ENCODE measurements at places on chromosomes 13 and 19.
A peak's percentile ranks its signal among the peaks of the same experiment; 100 is the strongest.

DNA sequence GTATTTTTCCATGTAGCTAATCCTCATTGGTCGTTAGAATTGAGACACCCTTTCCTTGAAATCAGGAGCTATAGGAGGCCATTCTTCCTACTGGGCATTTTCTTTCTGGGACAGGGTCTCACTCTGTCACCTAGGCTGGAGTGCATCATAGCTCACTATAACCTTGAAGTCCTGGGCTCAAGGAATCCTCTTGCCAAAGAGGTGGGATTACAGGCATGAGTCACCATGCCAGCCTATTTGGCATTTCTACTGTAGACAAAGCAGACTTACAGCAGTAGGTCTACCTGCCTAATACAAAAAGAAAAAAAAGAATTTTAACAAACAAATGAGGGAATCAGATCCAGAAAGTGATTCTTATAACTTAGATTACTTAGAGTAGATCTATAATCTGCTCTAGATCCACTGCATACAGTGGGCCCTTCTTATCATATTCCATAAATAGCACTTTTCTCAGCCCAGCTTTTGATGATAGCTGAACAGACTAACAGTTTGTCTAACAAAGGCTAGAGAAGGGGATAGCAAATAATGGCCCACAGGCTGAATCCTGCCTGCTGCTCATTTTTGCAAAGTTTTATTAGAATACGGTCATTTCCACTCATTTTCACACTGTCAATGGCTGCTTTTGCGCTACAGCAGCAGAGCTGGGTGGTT, 36.7 kb upstream of the USPL1 start:
- H3K4me3 ChIP-seq, result no peak overlapping the region
- H3K27ac ChIP-seq, result no peak overlapping the region
- peaks cover 18% of the 10 kb centered on the region for H3K4me1 ChIP-seq
- no peaks in the 10 kb centered on the region for H3K36me3 ChIP-seq
- no peak for DNase-seq

DNA sequence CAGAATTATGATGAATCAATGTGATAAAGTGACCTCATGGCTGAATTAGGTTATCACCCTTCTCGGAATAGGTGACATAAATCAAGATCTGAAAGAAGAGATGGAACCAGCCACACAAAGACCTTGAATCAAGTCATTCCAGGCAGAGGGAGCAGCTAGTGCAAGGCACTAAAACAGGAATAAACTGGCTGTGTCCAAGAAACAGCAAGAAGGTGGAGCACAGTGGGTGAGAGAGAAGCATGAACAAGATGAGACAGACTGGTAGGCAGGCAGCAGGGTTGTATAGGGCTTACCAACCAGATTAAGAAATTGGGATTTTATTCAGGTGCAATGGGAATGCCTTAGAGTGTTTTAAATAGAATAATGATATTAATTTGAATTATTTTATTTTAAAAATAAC, 470.3 kb downstream of the PCDH20 start:
- H3K36me3 ChIP-seq, result no peaks in the 10 kb centered on the region
- no peak for DNase-seq
- H3K4me1 ChIP-seq, result no peaks in the 10 kb centered on the region

DNA sequence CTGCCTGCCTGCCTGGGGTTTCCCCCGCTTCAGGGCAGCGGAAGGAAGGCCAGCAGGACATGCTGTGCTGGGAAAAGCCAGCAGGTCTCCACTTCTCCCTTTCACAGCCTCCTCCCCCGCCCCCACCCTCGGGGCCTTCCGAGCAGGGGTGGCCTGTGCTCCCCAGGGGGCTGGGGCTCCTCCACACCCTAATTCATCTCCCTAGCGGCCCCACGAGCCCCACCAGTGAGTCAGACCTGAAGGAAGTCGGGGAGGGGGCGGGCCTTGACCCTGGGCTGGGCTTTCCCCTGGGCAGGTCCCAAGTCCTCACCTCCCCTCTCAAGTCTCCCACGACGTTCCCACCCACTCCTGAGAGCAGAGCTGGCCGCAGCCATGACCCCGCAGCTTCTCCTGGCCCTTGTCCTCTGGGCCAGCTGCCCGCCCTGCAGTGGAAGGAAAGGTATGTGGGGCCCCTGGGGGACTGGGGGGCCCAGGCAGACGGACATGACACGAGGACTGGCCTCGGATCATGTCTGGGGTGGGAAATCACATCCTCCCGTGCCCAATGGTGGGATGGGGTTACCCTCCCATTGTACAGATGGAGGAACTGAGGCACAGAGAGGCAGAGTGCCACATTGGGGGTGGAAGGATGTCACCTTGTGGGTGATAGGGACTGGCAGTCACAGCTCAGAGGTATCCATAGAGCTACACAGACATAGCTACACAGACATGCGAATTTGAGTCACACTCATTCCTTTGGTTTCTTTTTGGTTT, at the start of gene EBI3:
Gene EBI3, plus strand, starts transcription at position 345 of the 753 bp plus-strand sequence. Its CDS starts 28 bp downstream, at position 373.
- H3K27ac ChIP-seq, result no peak within 1 kb of the TSS
- peaks cover 14% of the 10 kb centered on the region for H3K27me3 ChIP-seq
- no peaks in the 10 kb centered on the region for H3K36me3 ChIP-seq
- no peak for DNase-seq
- no peaks in the 10 kb centered on the region for H3K4me1 ChIP-seq

GRCh38 chr19:17469481-17470067, 750 bp upstream of the SLC27A1 start:
- peak overlapping the region; percentile 80 for H3K4me3 ChIP-seq
- H3K36me3 ChIP-seq, result no peaks in the 10 kb centered on the region
- H3K27me3 ChIP-seq, result no peaks in the 10 kb centered on the region
- H3K4me1 ChIP-seq, result peaks cover 15% of the 10 kb centered on the region
- H3K27ac ChIP-seq, result peak overlapping the region; percentile 63
- DNase-seq, result peak; percentile 94

DNA sequence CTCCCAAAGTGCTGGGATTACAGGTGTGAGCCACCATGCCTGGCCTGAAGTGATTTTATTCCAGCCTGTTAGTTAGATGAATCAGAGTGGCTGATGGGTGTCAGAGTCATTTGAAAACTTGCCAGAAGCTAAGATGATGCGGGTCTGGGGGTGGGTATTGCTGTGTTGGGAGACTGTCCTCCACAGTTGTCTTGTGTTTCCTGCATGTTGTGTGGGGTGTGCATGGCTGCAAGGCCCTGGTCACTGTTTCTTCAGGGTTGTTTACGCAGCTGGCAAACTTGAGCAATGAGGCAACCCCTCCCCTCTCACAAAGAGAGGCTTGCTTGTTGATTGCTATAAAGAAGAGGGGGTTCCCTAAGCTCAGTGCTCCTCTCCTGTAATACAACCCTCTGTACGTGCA, 71.8 kb downstream of the TRPM4 start:
- no peaks in the 10 kb centered on the region for H3K36me3 ChIP-seq
- no peak overlapping the region for H3K27ac ChIP-seq
- no peaks in the 10 kb centered on the region for H3K27me3 ChIP-seq
- no peak overlapping the region for H3K4me3 ChIP-seq
- peaks cover 9% of the 10 kb centered on the region for H3K4me1 ChIP-seq

DNA sequence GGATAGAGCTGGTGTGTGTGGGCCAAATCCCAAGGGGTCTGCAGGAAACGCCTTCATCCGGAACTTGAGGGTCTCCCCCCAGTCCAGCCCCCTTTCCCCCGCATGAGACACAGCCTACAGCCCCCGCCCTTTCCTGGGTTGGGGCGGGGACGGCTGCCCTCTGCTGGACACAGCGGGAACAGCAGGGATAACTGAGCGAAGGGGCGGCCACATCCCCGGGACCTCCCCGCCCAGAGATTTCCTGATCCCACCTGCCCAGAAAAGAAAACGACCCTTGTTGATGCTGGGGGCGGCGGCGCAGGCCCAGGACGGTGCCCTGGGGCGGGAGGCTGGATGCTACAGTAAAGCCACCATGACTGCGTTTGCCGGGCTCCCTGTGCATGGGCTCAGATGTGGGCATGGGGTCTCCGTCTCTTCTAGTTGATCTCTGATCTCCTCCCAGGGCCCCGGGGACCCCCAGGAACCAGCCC, 14.2 kb downstream of the ONECUT3 start:
- no peak overlapping the region for H3K4me3 ChIP-seq
- H3K36me3 ChIP-seq, result no peaks in the 10 kb centered on the region
- H3K27me3 ChIP-seq, result peaks cover 69% of the 10 kb centered on the region
- peak; percentile 22 for DNase-seq
- peaks cover 4% of the 10 kb centered on the region for H3K4me1 ChIP-seq

DNA sequence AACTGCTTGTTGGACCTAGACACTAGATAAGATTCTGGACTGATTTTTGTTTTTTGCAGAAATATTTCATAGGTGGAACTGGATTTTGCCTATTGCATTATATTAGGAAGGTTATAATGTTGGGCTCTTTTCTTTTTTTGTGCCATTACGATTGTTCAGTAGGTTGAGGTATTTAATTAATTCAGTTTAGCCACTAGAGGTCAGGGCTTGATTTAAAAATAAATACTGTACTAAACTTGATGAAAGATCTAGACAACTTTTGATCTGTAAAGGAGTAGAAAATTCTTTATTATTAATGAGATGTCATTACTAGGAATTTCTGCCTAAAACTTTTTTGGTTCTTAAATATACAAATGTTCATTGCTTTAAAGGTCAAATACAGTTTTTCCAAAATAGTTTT, 15.2 kb upstream of the SUPT20H start:
- H3K4me1 ChIP-seq, result no peaks in the 10 kb centered on the region
- H3K27me3 ChIP-seq, result no peaks in the 10 kb centered on the region
- no peak for DNase-seq
- no peak overlapping the region for H3K4me3 ChIP-seq
- no peaks in the 10 kb centered on the region for H3K36me3 ChIP-seq

GRCh38 chr19:42919757-42920079, 2.0 kb upstream of the PSG6 start:
- no peak for DNase-seq
- no peaks in the 10 kb centered on the region for H3K4me1 ChIP-seq
- H3K27me3 ChIP-seq, result no peaks in the 10 kb centered on the region
- no peaks in the 10 kb centered on the region for H3K36me3 ChIP-seq

- H3K27me3 ChIP-seq, result peaks cover 9% of the 10 kb centered on the region
- peak overlapping the region; percentile 51 for H3K4me3 ChIP-seq
- H3K4me1 ChIP-seq, result no peaks in the 10 kb centered on the region
- no peaks in the 10 kb centered on the region for H3K36me3 ChIP-seq
Measured at GRCh38 chr19:44644402-44645016, 799 bp downstream of the PVR start.

DNA sequence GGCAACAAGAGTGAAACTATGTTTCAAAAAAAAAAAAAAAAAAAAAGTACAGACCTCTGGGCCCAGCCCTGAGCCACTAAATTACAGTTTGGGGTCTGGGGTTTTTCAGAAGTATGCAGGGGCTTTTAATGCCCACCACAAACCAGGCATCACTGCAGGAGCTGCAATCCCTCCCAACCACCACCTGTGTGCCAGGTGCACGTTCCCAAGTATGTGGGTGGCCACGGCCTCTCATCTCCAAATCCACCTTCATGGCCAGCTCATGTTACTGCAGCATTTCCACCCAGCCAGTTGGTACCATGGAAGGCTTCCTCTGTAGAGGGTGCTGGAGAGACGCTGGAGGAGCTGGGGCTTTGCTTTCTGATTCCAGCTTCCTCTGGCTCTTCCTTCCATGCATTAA, 26.5 kb downstream of the CEP89 start:
- DNase-seq, result no peak
- no peaks in the 10 kb centered on the region for H3K27me3 ChIP-seq
- no peaks in the 10 kb centered on the region for H3K4me1 ChIP-seq

DNA sequence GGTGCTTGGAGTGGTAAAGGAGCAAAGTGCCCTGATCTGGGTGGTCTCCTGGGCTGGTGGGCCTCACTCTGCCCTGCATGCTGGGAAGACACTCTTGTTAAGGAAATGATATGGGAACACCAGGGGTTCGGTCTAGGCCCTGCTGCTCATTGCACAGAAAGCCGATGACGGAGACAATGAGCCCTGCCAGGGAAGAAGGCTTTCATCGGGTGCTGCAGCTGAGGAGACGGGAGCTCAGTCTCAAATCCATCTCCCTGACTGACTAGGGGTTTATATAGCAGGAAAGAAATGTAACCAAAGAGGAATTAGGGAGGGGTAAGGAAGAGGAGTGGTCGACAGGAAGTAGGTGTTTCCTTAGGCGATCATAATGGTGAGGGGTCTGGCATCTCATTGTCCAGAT, 253.4 kb downstream of the TEX29 start:
- H3K4me1 ChIP-seq, result no peaks in the 10 kb centered on the region
- no peak overlapping the region for H3K4me3 ChIP-seq
- H3K27ac ChIP-seq, result no peak overlapping the region
- no peaks in the 10 kb centered on the region for H3K36me3 ChIP-seq
- no peak for DNase-seq

GRCh38 chr19:40200341-40201099, 9.3 kb downstream of the MAP3K10 start:
- no peaks in the 10 kb centered on the region for H3K4me1 ChIP-seq
- no peak overlapping the region for H3K27ac ChIP-seq
- no peaks in the 10 kb centered on the region for H3K27me3 ChIP-seq
- no peaks in the 10 kb centered on the region for H3K36me3 ChIP-seq

DNA sequence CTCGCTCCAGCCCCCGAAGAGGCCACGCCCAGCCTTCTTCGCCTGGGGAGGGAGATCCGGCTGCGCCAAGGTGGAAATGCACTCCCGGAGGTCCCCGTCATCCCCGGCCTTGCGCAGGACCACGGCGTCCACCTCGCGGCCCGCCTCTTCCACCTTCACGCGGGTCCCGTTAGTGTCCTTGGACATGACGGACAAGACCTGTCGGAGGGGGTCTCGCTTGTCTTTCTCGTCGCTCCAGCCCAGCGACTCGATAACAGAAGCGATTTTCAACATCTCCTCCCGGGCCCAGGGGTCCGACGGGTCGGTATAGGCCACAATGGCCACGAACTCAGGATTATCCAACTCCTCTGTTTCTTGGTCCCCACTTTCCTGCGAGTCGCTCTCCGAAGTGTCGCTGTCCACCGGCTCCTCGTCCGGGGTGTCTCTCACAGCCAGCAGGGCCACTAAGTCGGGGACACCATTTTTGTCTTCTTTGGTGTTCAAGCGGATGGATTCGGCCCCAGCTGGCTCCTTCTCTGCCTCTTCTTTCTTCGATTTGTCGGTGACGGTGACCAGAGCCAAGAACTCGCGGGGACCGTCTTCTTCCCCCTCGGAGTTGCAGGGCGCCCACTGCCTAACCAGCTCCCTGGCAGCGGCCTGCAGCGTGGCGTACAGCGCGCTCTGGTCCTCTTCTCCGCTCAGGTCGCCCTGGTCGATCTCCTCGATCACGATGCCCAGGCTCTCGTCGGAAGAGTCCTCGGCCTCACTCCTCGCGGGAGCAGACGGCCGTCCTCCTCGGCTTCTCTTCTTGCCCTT, 1.3 kb downstream of the PNMA8B start:
- H3K27me3 ChIP-seq, result peaks cover 49% of the 10 kb centered on the region
- no peaks in the 10 kb centered on the region for H3K36me3 ChIP-seq
- H3K4me1 ChIP-seq, result peaks cover 33% of the 10 kb centered on the region
- no peak overlapping the region for H3K27ac ChIP-seq
- H3K4me3 ChIP-seq, result peak overlapping the region; percentile 42

GRCh38 chr13:95485518-95486144, 66.9 kb upstream of the CLDN10 start:
- no peaks in the 10 kb centered on the region for H3K4me1 ChIP-seq
- no peaks in the 10 kb centered on the region for H3K27me3 ChIP-seq
- no peaks in the 10 kb centered on the region for H3K36me3 ChIP-seq
- no peak for DNase-seq
- no peak overlapping the region for H3K27ac ChIP-seq
- H3K4me3 ChIP-seq, result no peak overlapping the region

- no peak overlapping the region for H3K4me3 ChIP-seq
- H3K27me3 ChIP-seq, result no peaks in the 10 kb centered on the region
- H3K36me3 ChIP-seq, result no peaks in the 10 kb centered on the region
- H3K4me1 ChIP-seq, result no peaks in the 10 kb centered on the region
Measured at GRCh38 chr13:110028838-110029621, 242.6 kb upstream of the IRS2 start.
